ENCODE measurements at places on chromosomes 5 and 9.

GRCh38 chr5:3537942-3538341, 57.7 kb upstream of the IRX1 start:
- no peak for DNase-seq

GRCh38 chr9:123235448-123235847, 32.9 kb downstream of the STRBP start:
- DNase-seq: no peak

DNA sequence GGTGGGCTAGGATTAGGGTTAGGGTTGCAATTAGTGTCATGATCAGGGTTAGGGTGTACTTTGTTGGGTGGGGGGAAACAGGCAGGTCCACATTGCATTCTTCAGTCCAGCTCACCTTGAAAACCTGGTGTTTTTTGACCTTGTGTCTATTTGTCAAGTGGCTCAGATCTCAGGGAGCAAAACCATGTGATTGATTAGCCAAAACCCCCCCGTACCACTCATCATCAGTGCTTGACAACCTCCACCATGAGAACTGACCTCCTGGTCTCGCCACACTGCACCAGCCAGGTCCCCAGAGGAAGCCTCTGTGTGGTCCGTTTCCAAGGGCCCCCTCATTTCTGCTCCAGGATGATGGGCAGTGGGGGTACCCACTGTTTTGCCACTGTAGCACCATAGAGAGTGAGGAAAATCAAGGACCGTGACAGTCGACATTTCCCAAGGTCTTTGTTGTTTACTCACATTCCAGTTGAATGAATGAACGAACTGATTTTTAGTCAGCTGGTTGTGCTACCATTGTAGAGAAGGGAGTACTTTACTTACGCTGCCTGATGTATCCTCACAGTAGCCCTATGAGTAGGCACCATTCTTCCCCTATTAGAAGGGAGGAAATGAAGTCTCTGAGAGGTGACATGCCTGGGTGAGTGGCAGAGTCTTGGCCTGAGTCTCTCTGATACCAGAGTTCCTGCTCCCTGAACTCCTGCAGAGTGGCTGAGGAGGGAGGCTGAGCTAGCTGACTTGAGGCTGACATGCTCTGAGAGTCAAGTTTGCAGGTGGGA, 84.8 kb downstream of the RAD23B start:
- no peak for DNase-seq

- no peak for DNase-seq
Observed at GRCh38 chr5:43634621-43635020, 31.6 kb downstream of the NNT start.

- no peak for DNase-seq
Observed at GRCh38 chr9:74940600-74940999, 12.1 kb downstream of the C9orf40 start.

DNA sequence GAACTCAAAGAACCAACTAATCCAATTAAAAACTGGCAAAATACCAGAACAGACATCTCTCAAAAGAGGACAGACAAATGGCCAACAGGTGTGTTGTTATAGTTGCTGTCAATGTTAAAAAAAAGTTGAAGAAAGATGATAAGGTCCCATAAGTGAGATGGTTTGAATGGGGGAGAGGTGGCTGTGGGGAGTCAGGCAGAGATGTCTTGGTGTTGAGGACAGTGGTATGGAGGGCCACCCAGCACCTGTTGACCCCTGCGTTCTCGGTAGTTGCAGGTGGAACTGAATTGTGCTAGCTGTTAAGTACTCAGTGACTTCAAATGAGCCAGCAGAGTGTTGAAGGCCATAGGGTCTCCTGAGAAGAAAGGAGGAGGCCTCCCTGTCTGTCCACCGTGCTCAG, 55.9 kb upstream of the PITX1 start:
- DNase-seq: no peak

GRCh38 chr9:6418764-6419163, 5.8 kb downstream of the UHRF2 start:
- no peak for DNase-seq

DNA sequence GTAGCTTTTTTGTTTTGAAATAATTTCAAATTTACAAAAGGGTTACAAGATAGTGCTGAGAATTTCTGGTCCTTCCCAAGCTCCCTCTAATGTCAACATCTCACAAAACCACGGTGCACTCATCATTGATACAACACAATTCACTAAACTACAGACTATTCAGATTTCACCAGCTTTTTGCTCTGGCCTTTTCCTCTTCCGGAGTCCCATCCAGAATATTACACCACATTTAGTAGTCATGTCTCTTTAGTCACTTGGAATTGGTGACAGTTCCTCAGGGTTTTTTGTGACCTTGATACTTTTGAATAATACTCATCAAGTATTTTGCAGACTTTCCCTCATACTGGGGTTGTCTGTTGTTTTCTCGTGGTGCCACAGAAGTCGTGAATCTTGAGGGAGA, 484.0 kb downstream of the GADD45G start:
- no peak for DNase-seq

GRCh38 chr9:130235558-130236435, 29.8 kb upstream of the HMCN2 start:
- DNase-seq: peak; percentile 78

- peak; percentile 81 for DNase-seq
Observed at GRCh38 chr9:133619791-133620190, 10.6 kb upstream of the FAM163B start.

- DNase-seq: no peak
Observed at GRCh38 chr9:117153021-117153420, 261.8 kb downstream of the ASTN2 start.

GRCh38 chr5:180103487-180104167, 32.1 kb upstream of the RNF130 start:
- no peak for DNase-seq

- no peak for DNase-seq
Observed at GRCh38 chr5:67257500-67257899, 60.9 kb upstream of the CD180 start.

DNA sequence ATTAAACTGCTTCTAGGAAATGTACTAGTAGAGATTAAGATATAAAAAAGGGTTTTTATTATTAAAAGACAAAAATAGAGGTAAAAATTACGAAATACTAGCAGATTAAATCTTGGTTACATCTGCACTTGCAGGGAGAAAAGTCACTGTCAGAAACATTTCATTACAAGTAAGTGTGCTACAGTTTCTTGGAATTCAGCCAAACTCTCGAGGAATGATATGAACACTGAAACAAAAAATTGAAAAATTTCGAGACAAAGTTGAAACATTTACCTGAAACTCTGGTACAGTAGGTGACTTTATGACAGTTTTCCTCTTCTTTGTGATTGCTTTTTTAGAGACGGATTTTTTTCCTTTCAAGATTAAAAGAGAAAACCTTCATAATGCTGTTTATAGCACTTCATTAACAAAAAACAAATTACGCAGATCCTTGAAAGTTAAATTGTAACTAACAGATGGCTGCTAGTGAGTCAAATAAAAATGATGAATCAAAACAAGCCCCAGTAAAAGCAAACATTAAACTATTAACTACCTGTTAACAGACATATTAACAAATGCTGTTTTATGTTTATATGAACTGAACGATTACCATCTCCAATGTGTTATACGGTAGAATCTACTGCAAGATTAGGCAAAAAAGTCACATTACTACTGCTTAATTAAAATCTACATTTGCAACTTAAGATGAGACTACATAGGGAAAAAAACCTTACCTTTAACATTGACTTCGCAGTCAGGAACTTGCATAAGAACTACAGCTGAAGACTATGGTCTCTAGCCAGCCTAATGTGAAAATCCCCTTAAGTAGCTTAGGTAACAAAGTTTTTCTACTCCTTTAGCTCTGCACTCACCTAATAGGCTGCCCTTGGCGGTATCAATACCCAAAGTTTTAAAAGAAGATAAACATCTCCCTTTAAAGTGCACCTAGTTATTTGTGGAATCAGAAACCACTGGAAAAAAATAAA, 61.4 kb downstream of the RANBP6 start:
- no peak for DNase-seq

DNA sequence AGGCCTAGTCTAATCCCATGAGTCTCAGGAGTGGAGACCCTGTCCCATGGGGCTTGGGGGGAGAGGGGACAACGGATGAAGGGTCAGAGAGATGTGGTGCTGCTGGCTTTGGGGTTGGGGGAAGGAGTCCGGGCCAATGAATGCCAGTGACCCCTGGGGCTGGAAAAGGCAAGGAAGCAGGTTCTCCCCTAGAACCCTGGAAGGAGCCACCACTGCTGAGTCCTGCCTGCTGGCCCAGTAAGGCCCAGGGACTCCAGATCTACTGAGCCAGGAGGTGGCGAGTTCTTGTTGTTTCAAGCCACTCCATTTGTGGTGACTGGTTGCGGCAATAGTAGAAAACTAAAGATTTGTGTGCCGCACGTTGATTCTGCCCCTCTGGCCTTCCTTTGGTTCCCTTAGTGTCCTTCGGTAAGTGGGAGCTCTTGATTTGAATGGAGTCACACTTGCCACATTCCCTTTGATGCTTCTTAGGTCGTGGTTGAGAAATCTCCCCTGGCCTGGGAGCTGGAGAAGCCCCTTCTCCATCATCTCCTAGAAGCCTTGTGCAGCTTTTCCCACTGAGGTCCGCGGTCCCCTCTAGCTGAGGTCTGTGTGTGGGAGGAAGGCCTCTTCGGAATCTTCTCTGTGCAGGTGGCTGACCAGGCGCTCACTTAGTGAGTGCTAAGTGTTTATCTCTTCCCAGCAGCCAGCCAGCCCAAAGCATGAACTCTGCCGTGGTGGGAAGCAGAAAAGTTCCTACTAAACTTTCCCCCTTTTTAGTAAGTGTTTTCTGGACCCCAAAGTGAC, 9.0 kb downstream of the FCN1 start:
- no peak for DNase-seq

GRCh38 chr9:136940526-136941230, 3.9 kb downstream of the FBXW5 start:
- DNase-seq: no peak

DNA sequence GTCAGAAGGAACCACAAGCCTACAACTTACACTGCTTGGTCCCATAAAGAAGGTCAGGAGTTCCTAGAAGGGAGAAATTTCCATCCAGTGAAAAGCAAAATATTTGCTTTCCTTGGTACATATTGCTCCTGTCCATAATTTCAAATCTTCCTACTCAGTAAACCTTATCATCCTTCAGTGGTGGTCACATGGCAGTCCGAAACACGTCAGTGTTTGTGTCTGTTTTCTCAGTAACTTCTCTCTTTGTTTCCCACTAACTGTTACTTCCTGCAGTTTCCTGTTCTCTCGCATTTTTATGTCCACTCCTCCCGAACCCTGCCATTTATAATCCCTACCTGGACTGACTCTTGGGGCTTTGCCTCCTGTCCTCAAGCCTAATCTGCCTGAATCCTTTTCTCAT, 129.1 kb downstream of the FANCC start:
- no peak for DNase-seq

GRCh38 chr5:96896806-96897205, 20.5 kb downstream of the ERAP2 start:
- no peak for DNase-seq

DNA sequence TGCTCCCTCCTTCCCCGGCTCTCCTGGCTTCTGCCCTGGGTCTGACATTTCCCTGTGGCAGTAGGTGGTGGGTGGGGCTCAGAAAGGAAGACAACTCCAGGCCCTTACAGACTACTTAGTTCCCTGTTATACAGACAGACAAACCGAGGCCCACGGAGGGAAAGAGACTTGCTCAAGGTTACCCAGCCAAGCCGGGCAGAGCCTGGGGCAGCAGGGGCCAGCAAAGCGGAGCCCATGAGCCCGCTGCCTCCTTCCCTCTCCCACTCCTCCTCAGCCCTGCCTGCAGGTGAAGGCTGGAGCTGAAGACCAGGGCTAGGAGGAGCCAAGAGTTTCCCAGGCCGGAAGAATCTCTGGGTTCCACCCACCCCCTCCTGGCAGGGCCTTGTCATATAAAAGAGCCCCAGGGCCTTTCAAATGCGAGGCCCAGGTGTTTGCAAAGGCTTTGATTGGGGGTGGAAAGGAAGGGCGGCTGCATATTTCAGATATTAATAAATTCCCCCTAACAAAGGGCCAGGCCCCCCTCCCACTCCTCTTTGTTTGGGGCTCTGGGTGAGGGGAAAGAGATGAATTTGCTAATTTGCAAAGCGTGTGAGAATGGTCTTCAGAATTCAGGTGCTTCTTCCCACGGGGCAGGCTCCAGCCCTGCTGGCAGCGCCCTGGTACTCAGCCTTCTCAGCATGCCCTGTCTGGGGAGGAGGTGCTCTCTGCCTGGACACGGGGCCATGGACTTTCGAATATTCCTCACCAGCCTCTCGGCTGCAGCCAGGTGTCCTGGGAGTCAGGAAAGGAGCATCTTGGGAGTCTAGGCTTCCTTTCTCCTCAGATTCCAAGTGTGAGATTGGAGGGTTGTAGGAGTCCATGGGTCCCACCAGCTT, 21.5 kb downstream of the SLC6A7 start:
- no peak for DNase-seq

DNA sequence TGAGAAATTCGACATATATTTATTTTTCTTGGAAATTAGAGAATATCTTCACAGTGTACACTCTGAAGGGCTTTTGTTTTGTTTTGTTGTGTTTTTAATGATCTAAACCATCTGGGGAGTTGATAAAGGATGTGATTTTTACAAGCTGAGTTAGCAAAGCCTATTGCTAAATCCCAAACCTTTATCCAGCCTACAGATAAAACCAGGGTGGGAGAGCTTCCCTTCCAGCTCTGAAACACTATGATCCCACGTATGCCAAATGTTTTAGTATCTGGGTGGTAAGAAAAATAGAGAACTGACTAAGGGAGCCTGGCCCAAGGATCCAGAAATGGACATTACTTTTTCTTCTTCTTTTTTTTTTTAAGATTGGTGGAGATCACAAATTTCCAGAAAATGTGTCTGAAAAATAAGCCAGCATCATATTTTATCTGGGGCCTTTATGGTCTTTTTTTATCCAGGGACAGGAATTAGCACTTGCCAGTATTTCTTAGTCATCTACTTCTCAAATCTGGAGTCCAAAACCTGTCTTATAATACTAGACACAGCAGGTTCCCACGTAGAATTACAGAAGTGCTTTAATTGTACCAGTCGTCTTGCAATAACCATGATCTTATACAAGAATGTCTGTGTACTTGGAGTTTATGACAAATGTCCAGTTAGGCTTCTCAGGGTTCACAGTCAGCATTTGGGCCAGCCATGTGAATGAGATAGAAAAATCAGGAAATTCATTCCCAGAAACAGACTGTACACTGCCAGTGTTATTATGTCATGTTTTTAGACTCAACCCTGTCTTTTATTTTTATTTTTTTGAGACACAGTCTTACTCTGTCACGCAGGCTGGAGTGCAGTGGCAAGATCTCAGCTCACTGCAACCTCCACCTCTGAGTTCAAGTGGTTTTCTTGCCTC, 290.8 kb upstream of the MPDZ start:
- no peak for DNase-seq

DNA sequence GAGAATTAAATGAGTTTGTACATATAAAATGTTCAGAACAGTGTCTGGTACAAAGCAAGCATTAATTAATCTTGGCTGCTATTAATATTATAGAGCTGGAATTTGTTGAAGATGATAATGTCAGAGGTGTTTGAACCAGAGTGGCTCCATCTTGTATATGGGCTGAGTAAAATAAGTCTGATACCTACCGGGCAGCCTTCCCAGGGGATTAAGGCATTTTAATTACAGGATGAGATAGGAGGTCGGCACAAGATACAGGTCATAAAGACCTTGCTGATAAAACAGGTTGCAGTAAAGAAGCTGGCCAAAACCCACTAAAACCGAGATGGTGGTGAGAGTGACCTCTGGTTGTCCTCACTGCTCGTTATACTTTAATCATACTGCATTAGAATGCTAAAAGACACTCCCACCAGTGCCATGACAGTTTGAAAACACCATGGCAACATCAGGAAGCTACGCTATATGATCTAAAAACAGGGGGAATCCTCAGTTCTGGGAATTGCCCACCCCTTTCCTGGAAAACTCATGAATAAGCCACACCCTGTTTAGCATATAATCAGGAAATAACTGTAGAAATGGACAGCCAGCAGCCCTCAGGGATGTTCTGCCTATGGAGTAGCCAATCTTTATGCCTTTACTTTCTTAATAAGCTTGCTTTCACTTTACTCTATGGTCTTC, 90.2 kb downstream of the PLK2 start:
- no peak for DNase-seq
